ENCODE measurements at places on chromosomes 13 and 19. TPM values are rescaled to one million over a fixed set of nuclear protein-coding genes. Genes with fewer than 3 reads are reported as not detected.

GZMM gene
- not detected for total RNA-seq

ITPKC gene
- 16.5 TPM for total RNA-seq

KIR2DL4 gene
- total RNA-seq: not detected

RFPL4AL1 gene
- not detected for total RNA-seq

ZNF730 gene
- total RNA-seq: 1.9 TPM

ZFP82 gene
- 6.4 TPM for total RNA-seq

ATXN8OS gene
- total RNA-seq: not detected

ZNF729 gene
- under 0.01 TPM for total RNA-seq

CCDC169 gene
- 4.5 TPM for total RNA-seq

RPL28 gene
- total RNA-seq: 410 TPM

ZNF614 gene
- 8.6 TPM for total RNA-seq

NKG7 gene
- not detected for total RNA-seq
